ENCODE measurements at places on chromosomes 6 and 20. TPM values are rescaled to one million over a fixed set of nuclear protein-coding genes. Genes with fewer than 3 reads are reported as not detected.

DNA sequence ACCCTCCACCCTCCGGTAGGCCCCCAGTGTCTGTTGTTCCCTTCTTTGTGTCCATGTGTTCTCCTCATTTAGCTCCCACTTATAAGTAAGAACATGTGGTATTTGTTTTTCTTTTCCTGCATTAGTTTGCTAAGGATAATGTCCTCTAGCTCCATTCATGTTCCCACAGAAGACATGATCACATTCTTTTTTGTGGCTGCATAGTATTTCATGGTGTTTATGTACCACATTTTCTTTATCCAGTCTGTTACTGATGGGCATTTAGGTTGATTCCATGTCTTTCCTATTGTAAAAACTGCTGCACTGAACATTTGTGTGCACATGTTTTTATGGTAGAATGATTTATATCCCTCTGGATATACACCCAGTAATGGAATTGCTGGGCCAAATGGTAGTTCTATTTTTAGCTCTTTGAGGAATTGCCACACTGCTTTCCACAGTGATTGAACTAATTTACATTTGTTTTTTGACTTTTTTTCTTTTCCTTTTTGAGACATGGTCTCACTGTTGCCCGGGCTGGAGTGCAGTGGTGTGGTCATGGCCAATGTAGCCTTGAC, 4.5 kb downstream of the KPNA5 start:
- DNase-seq: no peak

DNA sequence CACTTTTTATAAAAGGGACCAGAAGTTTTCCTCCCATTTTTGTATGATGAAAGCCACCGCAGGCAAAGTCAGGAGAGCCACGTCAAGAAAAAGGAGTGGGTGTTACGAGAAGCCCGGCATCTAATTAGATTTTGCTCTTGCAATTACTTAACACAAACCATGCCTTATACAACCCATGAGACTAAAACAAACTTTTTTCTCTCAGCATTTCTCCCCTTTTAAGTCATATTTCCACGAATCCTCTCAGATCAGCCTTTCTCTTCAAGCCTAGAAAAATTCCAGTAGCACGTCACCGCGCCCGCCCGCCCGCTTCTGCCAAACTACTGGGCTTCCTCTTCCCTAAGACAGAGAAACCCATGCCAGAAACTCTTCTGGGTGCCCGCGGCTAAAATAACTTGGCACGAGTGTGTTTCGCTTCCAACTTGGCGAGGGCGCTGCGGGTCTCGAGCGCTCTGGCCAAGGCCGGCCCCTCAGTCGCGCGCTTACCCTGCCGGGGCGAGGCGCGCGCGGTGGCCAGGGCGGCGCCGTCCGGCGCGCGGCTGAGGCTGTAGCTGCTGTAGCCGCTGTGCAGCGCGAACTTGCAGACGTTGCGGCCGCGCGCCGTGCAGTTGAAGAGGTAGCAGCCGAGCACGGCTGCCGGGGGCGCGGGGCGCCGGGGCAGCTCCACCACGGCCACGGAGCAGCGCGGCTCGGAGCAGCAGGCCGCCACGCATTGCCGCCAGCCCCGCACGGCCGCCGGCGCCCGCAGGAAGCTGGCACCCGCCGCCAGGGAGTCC, 1.0 kb downstream of the LRP11 start:
- DNase-seq: peak; percentile 41

DNA sequence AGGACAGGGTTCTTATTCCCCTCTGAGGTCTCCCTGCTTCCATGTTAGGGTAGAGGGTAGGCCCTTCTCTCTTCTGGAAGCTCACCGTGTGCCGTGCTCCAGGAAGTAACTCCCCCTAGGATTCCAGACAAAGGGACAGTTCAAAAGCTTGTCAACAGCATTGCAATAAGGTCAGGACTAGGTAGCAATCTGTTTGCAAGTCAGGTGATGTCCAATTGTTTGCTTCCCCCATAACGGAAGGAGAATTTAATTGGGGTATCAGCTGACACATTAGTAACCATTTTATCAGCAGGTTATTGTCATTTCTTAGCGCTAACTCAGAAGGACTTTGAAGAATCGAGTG, 41.9 kb downstream of the SYNJ2 start:
- no peak for DNase-seq

- no peak for DNase-seq
These were observed 24.9 kb downstream of the BLTP3A start for GRCh38 chr6:34816635-34817301.

DNA sequence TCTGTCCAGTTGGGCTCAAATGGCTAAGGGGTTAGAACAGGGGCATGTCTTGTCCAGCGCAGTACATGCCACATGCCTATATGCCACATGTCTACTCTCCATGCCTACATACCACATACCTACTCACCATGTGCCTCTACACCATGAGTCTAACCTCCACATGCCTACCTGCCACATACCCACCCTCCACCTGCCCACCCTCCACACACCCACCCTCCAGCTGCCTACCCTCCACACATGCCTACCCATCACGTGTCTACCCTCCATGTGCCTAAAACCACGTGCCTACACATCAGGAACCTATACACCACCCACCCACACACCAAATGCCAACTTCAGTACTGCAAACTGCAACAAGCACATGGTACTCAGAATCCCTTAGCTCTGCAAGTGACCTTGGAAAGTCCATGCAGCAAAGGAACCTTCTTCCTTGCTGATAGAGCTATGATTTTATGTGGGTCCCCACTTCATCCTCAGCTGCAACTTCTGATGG, 113.0 kb upstream of the CST7 start:
- DNase-seq: no peak

- no peak for DNase-seq
These were observed 627.5 kb upstream of the ZNF337 start for GRCh38 chr20:26324177-26324576.

- no peak for DNase-seq
These were observed 88.2 kb downstream of the CDH26 start for GRCh38 chr20:60046436-60046835.

DNA sequence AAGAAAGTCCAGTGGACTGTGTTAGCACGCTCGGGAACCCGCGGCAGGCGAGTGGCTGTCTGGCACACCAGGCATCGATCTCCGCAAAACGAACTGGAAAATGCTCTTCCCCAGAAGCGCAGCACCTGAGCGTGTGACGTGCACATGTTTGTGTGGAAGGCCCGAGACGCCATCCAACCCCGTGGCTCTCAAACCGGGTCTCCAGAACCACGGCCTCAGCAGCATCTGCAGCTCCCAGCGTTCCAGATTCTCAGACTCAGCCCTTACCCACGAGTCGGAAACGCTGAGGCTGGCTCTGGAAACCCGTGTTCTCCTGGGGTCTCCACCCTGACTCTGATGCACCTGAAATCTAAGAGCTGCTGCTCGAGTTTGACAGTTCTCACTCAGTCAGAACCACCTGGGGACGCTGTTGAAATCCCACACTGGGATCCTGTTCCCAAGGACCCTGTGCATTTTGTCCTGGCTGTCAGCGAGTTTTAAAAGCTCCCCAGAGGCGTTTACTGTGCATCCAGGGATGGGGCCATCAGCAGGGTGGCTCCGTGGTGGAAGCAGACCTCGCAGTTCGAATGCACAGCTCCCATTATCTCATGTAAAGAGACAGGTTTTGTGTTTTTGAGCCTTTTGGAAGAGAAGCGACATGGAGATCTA, 69.0 kb downstream of the DLL1 start:
- DNase-seq: no peak

GRCh38 chr20:5045906-5046305, 44.6 kb upstream of the SLC23A2 start:
- DNase-seq: no peak

The ALDH8A1 gene
- total RNA-seq: not detected

The THEMIS gene
- total RNA-seq: 7.4 TPM

The TREM2 gene
- total RNA-seq: not detected

The MUC22 gene
- total RNA-seq: not detected

The HLA-DMA gene
- 14.5 TPM for total RNA-seq

The DDX27 gene
- total RNA-seq: 40.6 TPM
